ENCODE measurements at places on chromosomes 13 and 19. TPM values are rescaled to one million over a fixed set of nuclear protein-coding genes. Genes with fewer than 3 reads are reported as not detected.
A peak's percentile ranks its signal among the peaks of the same experiment; 100 is the strongest.

- DNase-seq, result peak; percentile 5
Observed at GRCh38 chr13:93603043-93603442, 376.4 kb downstream of the GPC6 start.

- no peak for DNase-seq
Observed at GRCh38 chr19:54208784-54209057, 8.1 kb downstream of the RPS9 start.

GRCh38 chr19:16856091-16856490, 26.9 kb downstream of the SIN3B start:
- DNase-seq, result no peak

ZNF541 gene
- total RNA-seq, result not detected

DNA sequence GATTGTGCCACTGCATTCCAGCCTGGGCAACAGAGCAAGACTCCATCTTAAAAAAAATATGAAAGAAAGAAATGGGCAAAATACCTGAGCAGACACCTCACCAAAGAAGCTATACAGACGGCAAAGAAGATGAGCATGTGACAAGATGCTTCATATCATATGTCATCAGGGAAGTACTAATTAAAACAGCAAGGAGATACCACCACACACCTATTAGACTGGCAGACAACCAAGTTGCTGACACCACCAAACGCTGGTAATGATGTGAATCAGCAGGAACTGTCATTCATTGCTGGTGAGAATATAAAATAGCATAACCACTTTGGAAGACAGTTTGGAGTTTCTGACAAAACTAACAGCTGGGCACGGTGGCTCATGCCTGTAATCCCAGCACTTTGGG, 11.5 kb upstream of the TFDP1 start:
- DNase-seq, result no peak

DNA sequence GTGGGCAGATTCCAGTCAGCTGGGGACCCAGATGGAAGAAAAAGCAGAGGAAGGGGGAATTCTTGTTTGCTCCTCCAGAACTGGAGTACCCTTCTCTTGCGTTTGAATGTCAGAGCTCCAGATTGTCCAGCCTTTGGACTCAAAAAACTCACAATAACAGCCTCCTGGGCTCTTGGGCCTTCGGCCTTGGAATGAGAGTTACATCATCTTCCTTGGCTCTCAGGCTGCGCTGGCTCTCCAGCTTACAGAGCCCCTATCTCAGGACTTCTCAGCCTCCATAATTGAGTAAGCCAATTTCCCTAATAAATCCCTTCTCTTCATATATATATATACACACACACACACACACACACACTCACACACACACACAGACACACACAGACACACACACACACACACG, 1215.7 kb upstream of the SLC10A2 start:
- DNase-seq, result no peak

PLEKHA4 gene
- total RNA-seq, result 45.2 TPM

DNA sequence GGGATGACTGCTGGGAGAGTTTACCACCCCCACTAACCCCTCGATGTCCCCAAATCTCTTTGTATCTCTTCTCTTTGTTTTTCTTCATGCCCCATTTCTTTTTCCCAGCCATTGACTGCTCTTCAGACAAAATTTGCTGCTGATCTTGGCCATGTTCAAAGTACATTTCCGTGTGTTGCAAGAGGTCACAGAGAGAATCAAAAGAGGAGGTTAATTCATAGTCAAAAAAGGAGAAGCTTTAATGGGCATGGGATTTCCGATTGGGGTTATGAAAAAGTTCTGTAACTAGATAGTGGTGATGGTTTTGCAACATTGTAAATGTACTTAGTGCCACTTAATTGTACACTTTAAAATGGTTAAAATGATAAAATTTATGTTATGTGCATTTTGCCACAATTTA, 121.1 kb downstream of the FLT1 start:
- no peak for DNase-seq

DNA sequence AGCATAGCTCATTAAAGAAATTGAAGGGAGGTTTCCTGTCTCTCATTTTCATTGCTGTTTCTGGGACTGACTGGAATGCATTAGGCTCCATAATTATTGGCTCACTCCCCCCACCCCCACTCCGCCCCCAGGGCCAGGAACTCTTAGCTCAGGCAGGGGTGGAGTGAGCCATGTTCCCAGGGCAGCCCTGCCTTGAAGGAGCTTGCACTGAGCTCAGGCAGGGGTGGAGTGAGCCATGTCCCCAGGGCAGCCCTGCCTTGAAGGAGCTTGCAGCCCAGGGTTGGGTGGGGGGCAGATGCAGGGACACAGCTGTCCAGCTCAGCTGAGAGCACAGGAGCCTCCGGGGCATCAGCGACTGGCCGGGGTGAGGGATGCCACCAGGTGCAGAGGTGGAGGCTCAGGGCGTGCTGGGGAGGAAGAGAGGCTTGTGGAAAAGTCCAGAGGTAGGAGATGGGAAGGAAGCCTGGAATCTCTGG, 39.1 kb upstream of the TFDP1 start:
- no peak for DNase-seq

ZNF578 gene
- 0.41 TPM for total RNA-seq

- no peak for DNase-seq
Observed at GRCh38 chr13:25351404-25351803, 20.4 kb upstream of the ATP8A2 start.

NXNL1 gene
- total RNA-seq, result not detected

- no peak for DNase-seq
Observed at GRCh38 chr13:72931311-72931710, 127.5 kb upstream of the KLF5 start.

GRCh38 chr13:76043874-76044273, 407.7 kb downstream of the LMO7 start:
- DNase-seq, result no peak

COX6B2 gene
- total RNA-seq, result not detected

DNA sequence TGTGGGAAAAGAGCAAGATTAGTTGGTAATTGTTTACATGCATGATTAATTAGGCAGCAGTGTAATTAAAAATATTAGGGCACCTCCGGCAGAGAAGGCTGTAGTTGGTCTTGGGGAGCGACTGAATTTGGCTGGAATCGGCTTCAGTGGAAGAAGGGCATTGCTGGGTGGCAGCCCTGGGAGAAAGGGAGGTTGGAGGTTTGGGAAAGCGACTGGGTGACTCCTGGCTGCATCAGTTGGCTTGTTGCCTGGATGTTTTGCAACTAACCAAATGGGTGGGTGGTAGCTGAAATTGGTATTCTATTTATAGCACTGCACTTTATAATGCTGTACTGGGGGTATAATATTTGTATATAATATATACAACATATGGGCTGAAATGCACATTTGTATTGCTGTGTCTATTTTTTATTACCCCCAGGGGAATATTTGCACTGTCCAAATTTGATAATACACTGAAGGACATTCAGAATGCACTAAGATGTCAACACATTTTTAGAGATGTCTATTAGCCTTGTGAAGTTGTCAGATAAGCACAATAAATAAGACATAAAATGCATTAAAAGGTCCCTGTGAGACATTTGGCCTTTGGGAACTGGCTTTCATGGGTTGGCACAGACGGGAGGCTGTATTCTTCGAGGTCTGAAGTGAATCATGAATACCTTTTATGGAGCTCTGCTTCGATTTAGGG, 1.7 kb downstream of the B3GLCT start:
- DNase-seq, result no peak

FZR1 gene
- total RNA-seq, result 33.8 TPM

- DNase-seq, result no peak
Observed at GRCh38 chr13:27450921-27451471, 632 bp upstream of the MTIF3 start.

TEX101 gene
- not detected for total RNA-seq

RNF225 gene
- not detected for total RNA-seq

ZNF792 gene
- 8.5 TPM for total RNA-seq

ABHD13 gene
- 8.5 TPM for total RNA-seq

GRCh38 chr13:112928972-112929782, 39.8 kb upstream of the MCF2L start:
- no peak for DNase-seq

MED16 gene
- total RNA-seq, result 29.1 TPM

LHB gene
- not detected for total RNA-seq

CD209 gene
- 14.2 TPM for total RNA-seq

DNA sequence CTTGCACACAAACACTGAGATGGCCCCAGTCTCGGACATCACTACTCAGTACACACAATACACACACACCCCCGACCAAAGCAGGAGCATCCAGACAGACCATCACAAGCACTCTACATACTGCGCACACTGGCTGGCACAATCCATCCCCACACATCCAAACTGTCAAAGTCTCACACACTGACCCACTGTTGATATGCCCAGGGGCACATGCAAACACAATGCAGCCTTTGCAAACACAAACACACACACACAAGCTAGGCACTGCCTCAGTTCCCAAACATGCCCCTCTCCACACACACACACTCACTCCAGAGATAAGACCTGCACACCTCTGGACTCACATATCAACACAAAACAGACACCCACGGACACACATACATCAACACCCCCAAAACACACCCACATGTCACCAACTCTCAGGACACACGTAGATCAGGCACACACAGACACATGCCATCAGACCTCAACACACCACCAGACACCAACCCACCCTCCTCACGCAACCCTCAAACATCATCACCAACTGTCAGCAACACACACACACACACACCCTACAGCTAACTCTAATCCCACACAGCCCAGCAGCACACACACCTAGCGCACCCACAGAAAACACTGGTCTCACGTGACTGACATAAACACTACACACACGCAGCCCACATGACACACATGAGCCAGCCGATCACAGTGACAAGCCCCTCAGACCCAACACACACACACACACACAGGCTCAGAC, 1.9 kb downstream of the BBC3 start:
- DNase-seq, result no peak

DACH1 gene
- 1.3 TPM for total RNA-seq

All from thoracic aorta (tissue), 2 donors.